AML-193 (cell line): ENCODE measurements at places on chromosomes 1 and 21.

DNA sequence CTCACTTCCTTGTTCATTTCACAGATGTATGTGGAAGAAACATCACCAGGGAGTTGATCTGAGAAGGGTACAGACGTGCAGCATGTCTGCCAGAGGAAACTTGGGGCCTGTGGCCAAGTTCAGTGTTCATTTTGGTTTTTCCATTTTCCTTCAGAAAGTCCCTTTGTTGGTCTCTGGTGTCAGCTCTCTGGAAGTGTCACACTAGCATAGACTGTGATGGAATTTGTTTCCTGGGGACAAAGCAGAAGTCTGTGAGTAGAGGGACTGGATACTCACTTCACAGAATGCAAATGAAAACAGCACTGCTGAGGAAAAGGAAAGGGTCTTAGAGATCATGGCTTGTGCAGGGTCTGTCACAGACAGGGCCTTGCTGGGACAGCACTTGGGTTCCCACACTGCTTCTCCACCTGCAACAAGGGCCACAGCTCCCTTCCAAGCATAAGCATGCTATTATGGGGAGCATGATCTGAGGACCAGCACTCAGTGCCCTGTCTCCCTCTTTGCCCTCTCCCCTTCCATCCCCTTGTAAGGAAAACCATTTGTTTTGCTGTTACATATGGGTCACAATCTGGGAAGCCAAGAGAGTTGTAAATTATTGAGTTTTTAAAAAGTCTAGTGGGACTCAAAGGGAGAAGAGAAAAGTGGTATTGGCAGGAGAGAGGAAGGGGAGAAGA is 31.4 kb upstream of the CD84 start:
- no peak for DNase-seq

DNA sequence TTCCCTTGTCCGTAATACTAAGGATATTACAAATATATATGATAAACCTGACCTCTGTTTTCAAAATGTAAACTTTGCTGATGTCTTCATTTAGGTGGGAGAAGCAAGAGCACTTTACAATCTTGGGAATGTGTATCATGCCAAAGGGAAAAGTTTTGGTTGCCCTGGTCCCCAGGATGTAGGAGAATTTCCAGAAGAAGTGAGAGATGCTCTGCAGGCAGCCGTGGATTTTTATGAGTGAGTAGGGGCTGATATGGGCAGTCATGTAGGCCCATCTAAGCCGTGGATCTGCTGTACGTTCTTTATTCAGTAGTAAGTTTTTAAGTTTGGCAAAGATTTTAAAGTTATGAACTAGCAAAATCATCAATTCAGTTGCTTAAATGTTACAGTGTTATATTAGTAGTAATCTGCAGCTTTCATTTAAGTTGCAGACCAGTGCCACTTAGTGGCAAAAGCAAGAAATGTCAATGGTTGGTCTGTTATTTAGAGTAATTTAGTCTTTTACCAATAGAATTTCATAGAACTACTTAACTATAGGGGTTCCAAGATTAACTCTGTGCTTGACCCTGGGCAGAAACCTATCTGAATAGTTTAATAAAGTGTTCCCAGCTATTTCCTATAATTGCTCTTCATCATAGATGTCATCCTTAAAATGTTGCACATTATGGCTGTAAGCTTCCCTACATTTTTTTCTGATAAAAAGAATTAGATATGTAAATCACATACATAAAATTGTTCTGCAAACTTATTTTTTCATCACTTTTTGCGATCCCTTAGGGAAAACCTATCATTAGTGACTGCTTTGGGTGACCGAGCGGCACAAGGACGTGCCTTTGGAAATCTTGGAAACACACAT is 21.3 kb downstream of the GPSM2 start:
- peak; percentile 84 for DNase-seq

- no peak for DNase-seq
These were observed 16.3 kb downstream of the COL18A1 start for GRCh38 chr21:45421071-45421845.

- no peak for DNase-seq
These were observed 105.6 kb downstream of the LRRC7 start for GRCh38 chr1:69673321-69673720.

- DNase-seq: no peak
These were observed 14.8 kb upstream of the TMEM240 start for GRCh38 chr1:1554926-1555915.

DNA sequence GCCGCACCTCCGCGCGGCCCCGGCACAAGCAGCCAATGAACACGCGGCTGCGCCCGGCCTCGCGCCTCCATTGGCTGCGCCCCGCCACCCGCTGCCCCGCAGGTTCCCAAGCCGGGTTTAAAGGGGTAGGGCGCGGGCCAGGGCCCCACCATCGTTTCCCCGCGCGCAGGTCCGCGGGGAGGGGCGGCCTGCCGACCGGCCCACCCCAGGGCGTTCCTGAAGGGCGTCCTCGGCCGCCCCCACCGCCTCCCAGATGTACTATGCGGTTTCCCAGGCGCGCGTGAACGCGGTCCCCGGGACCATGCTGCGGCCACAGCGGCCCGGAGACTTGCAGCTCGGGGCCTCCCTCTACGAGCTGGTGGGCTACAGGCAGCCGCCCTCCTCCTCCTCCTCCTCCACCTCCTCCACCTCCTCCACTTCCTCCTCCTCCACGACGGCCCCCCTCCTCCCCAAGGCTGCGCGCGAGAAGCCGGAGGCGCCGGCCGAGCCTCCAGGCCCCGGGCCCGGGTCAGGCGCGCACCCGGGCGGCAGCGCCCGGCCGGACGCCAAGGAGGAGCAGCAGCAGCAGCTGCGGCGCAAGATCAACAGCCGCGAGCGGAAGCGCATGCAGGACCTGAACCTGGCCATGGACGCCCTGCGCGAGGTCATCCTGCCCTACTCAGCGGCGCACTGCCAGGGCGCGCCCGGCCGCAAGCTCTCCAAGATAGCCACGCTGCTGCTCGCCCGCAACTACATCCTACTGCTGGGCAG is at the start of gene OLIG1:
OLIG1 (plus strand) TSS at position 148 of the 750 bp plus-strand sequence; CDS start at position 254, 106 bp downstream.
- DNase-seq: peak; percentile 79

DNA sequence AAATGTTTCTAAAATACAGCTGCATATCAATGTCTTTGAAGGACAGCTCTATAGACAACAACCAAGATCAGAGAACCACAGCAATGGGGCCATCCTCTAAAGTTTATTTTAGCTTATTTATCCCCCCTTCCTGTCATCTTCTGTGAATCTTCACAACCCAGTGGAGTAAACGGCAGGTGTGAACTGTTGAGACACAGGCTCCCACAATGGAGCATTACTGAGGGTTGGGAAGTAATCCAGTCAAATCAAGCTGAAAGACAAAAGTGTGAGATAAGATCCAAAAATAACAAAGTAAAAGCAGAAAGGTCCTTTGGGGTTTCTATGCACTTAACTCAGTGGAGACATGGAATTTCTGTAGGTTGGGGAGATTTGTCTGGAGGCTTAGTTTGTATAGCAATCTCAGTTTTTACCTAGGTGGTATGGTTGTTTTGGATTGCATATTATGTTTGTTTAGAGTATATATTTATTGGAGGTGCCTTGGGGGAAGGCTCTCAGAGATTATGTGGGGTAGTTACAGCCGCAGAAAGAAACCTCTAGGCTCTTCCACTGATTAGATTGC is 286.9 kb upstream of the ADGRL2 start:
- no peak for DNase-seq

DNA sequence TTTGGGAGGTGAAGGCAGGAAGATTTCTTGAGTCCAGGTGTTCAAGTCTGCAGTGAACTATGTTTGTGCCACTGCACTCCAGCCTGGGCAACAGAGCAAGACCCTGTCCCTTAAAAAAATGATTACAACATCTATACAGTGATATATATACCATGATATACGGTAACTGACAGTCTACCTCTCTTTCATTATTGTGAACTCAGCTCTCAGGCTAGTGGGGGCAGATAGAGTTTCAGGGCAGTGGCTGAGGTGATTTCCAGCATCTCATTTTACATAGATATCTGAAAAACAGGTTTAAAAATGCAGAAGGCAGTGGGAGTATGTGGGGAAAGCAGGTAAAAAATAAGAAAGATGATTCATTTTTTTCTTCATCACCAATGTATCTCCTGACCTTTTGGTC is 8.1 kb upstream of the NTNG1 start:
- no peak for DNase-seq

DNA sequence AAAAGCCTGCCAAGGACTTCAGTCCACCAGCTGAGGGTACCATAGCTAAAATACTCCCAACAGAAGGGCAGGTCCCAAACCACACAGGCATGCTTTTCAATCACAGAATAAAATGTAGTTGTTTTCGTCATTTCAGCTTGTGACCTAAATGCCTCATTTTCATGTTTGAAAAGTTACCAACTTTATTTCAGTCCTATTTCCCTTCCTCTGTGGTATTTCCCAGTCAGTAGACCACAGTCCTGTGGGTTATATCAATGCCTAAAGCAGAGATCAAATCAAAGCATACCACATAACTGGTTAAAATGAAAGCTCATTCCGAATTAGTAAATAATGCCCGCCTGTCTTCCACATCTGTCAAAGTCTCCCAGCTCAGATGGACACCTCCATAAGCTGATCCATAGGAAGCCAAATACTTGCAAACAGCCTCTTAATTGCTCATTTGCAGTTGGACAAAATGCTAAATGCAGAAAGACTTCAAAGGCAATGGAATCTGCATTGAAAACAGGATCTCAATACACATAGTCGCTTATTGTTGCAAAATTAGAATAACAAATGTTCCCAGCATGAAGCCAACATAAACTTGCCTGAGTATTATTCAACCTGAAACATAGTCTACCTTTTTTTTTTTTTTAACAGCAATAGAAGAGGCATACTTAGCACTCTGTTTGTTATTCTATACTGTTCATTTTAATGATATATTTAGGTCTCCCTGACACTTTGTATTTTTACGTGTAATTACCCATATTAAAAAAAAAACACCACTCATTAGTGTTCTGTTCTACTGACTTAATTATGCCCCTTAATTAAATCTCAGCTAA is 53.9 kb downstream of the NR5A2 start:
- DNase-seq: no peak

- DNase-seq: no peak
These were observed 13.9 kb upstream of the OLIG1 start for GRCh38 chr21:33055991-33056390.

- DNase-seq: no peak
These were observed 56.9 kb downstream of the TRIM11 start for GRCh38 chr1:228349701-228350171.

- DNase-seq: no peak
These were observed 133.4 kb downstream of the LHX4 start for GRCh38 chr1:180363246-180363995.

DNA sequence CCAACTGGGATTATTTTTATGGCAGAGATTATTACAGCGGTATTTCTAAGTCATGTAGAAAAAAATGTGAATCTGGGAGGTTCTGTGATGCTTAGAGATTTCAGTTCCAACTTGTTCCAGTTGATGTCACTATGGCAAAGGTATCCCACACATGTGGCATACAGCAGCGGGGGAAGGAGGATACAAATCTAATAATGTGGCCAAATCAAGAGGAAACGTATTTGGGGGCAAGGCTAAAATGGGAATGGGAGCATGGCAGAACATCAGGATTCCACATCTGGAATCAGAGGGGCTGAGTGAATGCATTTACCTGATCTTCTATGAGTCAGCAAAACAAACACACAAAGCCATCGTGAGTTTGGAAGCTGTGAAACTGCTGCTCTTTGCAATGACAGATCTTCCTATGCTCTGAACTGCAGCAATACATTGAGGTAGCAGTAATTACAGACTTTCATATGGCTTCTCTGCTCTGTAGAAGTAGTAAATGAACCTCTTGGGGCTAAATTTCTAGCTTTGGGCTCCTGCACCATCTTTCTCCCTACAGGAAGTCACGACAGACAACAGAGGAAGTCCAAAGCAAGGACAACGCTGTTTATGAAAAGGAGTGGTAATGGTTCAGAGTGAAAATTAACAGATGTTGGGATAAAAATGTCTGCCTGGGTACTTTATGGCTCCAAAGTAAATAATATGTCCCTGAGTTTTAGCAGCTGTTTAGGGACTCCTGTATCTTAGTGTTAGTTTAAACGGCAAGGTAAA is 55.5 kb downstream of the GABPA start:
- DNase-seq: peak; percentile 44

DNA sequence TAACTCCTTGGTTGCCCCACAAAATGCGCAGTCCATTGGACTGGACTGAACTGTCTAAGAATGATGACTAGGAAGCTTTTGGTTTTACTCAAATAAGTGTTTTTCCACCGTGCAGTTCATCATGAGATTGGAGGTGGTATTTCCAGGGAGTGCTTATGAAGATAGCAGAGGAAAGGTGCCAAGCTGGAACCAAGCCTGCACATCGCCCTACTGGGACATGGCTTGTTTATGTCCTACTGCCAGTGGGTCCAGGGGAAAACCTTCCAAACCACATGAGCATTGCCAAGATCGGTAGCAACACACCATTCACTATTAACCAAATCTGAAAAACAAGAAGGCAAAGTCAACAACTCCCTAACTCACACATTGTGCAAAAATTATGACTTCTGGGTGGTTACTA is 54.7 kb upstream of the DSCAM start:
- no peak for DNase-seq

- DNase-seq: no peak
These were observed 18.0 kb downstream of the TGFB2 start for GRCh38 chr1:218363141-218363540.

DNA sequence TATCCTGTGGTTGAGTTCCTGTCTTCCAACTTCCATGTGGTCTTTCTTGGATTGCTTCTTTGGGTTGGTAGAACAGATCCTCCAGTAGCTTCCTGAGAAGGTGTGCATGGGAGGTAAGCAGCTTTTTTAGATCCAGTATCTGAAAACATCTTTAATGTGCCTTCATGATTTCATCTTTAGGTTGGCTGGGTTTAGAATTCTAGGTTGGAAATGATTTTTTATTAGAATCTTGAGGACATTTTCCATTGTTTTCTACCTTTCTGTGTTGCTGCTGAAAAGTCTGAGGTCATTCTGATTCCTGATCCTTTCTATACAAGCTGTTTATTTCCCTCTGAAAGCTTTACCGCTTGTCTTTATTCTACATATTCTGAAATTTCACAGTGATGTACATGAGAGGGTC is 94.8 kb downstream of the PEX14 start:
- no peak for DNase-seq

GRCh38 chr1:202836623-202837403 is 26.1 kb downstream of the PCAT6 start:
- DNase-seq: peak; percentile 69

DNA sequence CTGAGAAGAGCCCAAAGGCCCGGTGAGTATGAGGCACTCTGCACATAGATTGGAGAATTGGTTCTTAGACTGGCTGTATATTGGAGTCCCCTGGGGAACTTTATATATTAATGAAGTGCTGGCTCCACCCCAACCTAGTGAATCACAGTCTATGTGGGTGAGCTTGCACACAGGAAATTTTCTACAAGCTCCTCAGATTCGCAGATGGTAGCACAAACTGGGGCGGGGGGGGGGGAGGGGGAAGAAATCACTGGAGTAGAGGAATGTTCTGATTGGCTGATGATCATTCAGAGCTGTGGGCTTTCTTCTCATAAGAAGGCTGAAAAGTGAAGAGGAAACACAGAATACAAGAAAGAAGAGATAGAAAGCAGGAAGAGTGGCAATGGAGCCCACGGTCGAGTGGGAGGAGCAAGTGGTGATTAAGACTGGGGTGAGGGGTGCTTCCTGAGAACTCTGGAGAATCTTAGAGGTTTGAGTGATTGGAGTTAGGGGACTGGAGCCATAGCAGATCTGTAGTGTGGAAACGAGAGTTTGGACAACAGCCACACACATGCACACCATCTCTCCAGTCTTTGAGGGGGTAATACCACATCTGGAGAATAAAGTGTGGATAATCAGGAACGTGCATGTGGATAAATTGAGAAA is 465.9 kb upstream of the DAB1 start:
- no peak for DNase-seq

- no peak for DNase-seq
These were observed at the start of gene DNALI1 for GRCh38 chr1:37556712-37557196. Gene DNALI1 (plus strand): TSS chr1:37556940. CDS start chr1:37556995, 55 bp downstream.
